ENCODE measurements at places on chromosomes 2 and 18. TPM values are rescaled to one million over a fixed set of nuclear protein-coding genes. Genes with fewer than 3 reads are reported as not detected.

The TMEM178A gene
- 7.5 TPM for total RNA-seq

The NCK2 gene
- total RNA-seq, result 31.0 TPM

DNA sequence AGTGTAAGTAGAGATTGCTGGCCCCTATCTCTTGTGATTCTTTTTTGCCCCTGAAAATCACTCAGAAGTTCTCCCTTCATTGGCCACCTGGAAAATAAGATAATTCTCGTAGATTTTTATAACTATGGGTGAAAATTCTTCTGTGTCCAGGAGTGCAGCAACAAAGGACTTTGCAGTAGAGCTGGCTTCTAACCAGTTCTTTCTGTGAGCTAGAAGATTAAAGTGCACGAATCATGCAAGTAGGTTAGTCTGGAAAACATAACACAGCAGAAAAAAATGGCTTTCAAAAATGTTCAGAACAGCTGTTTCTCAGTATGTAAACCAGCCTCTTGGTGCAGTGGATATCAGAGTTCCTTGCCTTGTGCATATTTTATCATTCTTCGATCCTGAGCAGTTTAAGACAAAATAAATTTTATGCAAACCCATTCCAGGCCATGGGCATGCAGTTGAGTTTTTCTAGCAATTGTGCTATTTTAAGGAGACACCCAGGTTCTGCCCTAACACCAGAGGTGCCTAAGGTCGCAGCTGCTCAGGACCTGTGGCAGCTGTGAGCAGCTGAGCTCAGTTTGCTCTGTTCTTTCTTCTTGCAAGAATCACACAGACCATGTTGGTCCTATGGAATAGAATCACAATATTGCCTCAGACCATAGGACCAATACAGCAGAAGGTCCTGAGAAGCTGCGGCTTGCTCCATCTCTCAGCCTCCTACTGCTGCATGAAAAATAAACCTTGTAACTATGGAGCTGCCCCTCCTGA lies 80.9 kb upstream of the BCL2L11 start:
- DNase-seq, result no peak

DNA sequence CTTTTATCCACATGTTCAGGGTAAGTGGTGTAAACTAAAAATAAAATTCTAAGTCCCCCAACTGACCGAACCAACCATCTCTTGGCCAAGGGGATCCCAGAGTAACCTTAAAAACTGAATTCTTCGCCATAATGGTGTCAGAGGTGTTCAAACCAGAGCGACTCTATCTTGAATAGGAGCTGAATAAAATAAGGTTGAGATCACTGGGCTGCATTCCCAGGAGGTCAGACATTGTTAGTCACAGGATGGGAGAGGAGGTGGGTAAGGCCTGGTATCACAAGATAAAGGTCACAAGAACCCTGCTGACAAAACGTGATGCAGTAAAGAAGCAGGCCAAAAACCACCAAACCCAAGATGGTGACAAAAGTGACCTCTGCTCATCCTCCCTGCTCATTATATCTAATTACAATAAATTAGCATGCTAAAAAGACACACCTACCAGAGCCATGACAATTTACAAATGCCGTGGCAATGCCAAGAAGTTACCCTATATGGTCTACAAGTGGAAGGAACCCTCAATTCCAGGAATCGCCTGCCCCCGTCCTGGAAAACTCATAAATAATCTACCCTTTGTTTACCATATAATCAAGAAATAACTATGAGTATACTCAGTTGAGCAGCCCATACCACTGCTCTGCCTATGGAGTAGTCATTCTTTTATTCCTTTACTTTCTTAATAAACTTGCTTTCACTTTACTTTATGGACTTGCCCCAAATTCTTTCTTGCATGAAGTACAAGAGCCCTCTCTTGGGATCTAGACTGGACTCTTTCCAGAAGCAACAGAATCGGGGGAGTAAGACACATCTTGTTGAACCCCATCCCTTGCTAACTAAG lies 302.4 kb downstream of the STK39 start:
- DNase-seq, result no peak

DNA sequence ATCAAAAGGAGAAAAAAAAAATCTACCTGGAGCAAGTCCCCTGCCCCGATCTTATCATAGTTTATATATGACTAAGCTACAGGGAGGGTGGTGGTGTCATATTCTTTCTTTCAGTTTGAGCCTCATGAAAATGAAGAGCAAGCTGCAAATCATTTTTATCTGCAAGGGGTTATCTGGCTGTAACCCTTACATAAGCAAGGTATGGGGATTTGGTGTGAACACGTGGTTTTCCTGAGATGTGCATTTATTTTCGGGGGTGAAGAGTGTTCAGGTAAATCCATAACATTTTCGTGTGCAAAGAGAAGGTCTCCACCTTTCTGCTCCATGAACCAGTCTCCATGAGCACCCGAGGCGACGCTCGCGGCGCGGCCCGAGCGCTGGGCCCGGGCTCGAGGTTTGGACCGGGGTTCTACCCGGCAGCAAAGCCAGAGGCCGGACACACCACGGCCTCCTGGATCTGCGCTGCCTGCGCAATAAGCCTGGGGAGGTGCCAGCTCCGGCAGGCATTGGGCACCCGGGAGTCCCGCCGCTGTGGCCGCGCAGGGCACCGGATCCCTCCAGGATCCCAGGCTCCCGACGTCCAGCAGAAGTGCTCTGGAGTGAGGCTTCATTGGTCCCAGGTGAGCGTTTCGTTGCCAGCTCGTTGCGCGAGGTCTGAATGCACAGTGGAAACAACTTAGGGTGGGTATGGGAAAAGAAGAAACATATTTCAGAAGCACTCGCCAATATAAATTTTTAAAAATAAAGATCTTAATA lies 36.1 kb upstream of the GPD2 start:
- no peak for DNase-seq

Data from tibial nerve (tissue), 4 donors.